ENCODE measurements at places on chromosomes 16 and 17.

DNA sequence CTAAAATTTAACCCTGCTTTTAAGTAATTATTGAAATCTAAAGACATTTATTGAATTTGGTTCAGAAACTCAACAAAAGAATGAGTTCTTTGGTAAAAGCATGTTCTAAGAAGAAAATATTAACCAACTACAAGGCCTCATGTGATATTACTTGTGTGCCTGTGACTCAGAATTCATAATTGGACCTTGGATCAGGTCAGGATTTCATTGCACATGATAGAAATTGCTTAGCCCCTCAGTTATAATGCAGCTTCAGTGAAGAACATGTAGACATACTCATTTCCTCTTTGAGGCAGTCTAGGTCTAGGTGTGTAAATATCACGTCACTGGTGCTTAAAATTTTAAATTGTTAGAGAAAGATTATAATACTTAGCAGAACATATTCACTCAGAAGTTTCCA, 410.0 kb upstream of the SOX9 start:
- DNase-seq = no peak

GRCh38 chr16:15993946-15994665, 44.7 kb downstream of the ABCC1 start:
- no peak for DNase-seq

DNA sequence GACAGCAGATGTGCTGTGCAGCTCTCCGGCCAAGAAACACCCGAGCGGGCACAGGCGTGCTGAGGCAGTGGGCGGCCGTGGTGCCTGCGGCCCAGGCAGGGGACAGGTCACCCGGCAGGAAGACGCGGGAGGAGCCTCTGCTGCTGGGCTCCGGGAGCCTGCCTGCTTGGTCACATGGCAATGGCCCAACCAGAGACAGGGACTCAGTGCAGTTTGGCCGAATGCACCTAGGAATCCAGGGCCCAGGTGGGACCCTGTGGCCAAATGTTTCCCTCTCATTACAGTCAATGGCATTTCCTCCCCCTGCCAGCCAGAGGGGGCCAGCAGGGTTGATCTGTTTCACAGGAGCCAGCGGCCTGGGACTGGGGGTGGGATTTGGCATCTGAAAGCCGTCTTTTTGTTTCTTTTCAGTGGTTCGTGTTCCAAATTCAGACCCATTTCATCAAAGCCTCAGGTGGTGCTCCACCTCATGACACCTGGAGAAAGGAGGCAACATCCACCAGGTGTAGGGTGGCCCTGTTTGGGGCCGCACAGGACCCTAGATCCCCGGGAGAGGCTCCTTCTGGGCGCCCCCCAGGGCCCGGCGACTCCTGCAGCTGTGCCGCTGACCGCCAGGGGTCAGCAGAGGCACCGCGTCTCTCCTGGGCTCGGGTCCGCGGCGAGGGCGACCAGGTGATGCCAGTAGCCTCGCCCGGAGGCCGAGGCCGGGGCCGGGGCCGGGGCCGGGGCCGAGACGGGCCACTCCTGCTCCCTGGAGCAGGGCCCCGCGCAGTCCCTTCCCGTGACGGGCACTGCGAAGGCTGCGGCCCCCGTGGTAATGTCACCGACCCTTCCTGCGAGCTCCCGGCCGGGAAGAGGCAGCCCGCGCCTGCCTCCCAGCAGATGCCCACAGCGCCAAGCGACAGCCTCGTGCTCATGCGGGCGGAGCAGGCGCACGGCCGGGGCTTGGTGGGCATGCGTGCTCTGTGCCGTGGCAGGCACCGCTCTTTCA, 118.5 kb downstream of the C16orf78 start:
- peak; percentile 27 for DNase-seq

GRCh38 chr17:56475116-56475515, 118.4 kb upstream of the NOG start:
- no peak for DNase-seq

DNA sequence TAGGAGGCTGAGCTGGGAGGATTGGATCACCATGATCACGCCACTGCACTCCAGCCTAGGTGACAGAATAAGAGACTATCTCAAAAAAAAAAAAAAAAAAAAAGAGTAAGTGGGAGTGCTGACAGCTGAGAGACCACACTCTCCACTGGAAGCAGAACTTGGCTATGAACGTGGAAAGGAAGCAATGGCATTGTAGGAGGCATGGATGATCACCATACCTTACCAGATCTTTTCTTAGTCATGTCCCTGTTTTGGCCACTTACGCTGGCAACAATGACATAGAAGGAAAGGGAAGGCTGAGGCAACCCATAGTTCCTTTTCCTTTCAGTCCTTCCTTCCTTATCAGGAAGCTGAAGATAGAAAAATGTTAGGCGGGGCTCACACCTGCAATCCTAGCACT, 3.7 kb upstream of the ATP1B2 start:
- DNase-seq = no peak

- no peak for DNase-seq
These were observed 18.4 kb downstream of the NAGPA start for GRCh38 chr16:5015351-5015750.

GRCh38 chr17:72338847-72339790, 218.3 kb downstream of the SOX9 start:
- DNase-seq = no peak

DNA sequence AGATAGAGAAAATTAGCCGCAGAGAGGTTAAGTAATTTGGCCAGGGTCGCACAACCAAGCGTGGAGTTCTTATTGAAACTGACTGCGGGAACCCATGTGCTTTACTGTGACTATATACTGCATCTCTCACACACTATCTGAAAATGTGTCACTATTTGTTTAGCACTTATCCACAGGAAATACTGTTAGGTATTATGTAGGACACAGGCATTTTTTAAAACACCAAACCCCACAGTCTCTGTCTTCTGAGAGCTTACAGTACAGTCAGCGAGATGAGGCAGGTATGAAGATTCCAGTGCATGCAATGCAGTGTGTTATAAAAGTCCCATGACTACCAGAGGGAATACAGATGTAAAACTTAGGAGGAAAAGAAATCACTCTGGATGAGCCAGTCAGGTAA, 11.3 kb downstream of the RBL2 start:
- DNase-seq = no peak

DNA sequence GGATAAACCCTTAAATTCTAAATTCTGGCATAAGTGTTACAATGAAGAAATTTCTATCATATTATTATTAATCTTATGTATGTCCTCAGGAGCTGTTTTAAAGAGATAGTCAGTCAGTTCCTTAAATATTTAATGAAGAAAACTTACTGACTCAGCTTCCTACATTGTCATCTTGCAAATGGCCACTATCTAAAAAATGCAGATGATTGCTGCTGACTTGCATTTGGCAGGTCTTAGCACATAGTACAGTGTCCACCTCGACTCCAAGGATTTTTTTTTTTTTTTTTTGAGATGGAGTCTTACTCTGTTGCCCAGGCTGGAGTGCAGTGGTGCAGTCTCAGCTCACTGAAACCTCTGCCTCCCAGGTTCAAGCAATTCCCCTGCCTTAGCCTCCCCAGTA, 55.1 kb upstream of the CORO6 start:
- DNase-seq = no peak

DNA sequence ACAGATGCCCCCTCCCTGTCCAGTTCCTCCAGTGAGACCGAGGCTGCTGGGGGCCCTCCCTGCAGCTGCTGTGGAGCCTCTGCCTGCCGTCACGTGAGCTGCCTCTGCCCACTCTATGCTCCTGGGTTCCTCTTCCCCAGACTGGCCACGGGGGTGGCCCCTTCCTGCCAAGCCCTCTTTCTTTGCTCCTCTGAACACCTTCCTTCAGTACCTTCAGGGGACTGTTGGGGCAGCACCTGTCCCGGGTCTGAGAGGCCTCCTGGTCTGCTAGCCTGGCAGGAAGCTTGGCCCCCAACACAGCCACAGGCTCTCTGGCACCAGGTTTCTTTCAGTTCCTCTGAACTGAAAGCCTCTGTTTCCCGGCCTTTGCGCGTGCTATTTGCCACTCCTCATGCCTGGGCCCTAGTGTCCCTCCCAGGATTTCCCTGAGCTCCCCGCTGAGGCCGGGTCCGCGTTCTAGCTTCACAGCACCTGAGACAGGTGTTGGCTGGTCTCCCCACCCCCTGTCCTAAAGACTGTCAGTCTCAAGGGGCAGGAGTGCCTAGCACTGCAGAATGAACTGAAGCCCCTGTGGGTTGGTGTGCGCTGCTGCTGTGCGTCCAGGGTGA, 6.6 kb upstream of the ATP6V0C start:
- no peak for DNase-seq

- no peak for DNase-seq
These were observed 317.6 kb downstream of the SEC14L1 start for GRCh38 chr17:77458202-77459017.

GRCh38 chr17:76076765-76077583, 2.0 kb upstream of the ZACN start:
- no peak for DNase-seq

DNA sequence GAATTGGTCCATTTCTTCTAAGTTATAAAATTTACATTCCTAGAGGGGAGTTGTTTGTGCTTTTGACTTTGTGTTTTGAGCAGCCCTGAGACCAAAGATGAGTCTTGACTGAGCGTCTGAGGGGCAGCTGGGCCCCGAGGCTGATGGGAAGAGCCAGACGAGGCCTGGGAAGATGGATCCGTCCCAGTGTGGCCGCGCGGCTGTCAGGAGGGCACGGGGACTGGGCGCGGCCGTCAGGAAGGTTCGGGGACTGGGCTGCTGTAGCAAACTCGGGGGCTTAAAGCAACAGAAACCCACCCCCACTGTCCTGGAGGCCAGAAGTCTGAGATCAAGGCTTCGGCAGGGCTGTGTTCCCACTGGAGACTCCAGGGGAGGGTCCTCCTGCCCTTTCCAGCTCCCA, 38.2 kb upstream of the GNG13 start:
- no peak for DNase-seq

- no peak for DNase-seq
These were observed 74.1 kb upstream of the TBX2 start for GRCh38 chr17:61325382-61326073.

DNA sequence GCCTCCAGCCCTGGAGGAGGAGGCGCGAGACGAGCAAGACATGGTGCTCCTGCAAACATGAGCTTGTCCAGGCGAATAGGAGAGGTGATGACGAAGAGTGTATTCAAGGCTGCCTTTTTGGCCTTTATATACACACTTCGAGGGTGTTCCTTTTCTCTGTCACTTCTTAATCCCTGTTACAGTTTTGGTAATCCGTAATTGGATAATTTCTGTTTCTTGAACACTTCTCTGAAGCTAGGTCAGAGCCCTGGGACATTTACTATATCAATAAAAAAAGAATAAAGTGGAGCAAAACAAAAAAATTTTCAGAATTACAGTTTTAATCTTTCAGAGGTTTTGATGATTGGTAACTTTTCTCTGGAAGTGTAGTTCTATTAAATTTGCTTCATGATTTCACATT, at the start of gene KRT24:
Gene KRT24, minus strand, starts transcription at position 101 of the 400 bp plus-strand sequence. Its CDS starts 59 bp downstream, at position 42.
- DNase-seq = no peak

- no peak for DNase-seq
These were observed 101.0 kb upstream of the SHISA6 start for GRCh38 chr17:11140043-11140442.

GRCh38 chr17:82170412-82170961, 42.2 kb downstream of the CCDC57 start:
- no peak for DNase-seq

DNA sequence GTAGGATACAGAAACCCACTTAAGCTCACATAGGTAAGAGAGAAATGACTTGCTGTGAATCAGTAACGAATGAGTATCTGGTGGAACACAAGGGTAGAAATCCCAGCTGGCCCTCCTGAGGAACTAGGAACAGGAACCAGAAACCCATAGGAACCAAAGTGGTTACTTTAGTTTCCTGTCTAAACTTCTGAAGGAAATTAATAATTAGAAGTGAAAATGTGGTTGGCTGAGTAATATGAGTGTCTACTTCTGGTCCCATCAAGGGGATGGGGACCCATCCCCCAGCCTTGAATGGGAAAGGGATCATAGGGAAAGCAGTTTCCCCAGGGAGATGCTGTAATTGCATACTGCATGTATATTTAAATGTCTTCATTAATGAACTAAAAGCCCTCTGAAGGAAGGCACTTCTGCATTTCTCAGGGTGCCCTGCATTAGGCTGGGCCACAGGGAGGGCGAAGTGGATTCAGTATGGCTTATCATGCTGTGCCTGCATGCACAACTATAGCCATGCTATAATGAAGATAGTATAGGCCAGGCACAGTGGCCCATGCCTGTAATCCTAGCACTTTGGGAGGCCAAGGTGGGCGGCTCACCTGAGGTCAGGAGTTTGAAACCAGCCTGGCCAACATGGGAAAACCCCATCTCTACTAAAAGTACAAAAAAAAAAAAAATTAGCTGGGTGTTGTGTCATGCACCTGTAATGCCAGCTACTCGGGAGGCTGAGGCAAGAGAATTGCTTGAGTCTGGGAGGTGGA, 45.6 kb downstream of the CYB5B start:
- DNase-seq = no peak

DNA sequence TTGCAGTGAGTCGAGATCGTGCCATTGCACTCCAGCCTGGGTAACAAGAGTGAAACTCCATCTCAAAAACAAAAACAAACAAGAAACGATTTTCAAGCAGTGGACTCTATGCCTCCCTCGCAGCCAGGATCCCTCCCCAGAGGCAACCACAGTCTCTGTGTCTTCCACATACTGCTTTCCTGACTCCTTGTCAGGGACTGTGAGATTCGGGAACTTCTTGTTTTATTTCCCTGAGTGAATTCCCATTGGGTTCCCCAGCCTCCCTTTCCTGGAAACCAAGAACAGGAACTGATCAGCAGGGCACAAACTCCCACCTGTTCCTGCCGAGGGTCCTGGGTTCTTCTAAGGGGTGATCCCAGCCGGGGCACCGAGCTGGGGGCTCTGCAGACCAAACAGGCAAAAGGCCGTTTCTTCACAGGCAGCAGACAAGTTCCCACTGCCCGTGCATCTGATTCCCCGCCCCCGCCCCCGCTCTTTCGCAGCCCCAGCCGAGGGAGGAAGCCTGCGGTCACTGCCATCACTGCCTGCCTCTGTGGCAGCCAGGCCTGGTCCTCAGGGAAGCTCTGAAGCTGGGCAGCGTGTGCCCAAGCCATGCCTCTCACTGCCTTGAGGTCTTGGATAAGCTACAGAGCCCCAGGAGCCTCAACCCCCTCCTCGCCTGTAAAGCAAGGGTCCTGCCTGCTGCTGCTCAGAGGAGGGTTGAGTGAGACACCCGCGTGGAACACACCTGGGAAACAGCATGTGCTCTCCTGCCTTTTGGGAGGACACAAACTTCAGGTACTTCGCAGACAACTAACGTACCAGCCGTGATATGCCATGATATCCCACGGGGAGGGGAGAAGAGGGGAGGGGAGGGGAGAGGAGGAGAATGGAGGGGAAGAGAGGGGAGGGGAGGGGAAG, 5.5 kb upstream of the PIEZO1 start:
- no peak for DNase-seq

- peak; percentile 6 for DNase-seq
These were observed 84.9 kb downstream of the HS3ST2 start for GRCh38 chr16:22898874-22899348.

DNA sequence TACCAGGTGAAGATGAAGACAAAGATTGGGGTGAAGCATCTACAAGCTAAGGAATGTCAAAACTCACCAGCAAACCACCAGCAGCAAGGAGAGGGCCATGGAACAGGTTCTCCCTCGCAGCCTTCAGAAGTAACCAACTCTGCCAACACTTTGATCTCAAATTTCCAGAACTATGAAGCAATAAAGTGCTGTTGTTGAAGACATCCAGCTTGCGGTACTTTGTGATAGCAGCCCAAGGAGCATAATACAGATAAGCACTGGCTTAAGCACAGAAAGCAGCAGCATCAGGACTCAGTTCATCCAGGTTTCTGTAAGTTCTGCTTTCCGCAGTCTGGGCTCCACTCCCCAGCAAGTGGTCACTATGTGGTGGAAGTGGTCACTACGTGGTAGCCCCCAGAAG, 16.0 kb upstream of the CDRT4 start:
- DNase-seq = no peak

- no peak for DNase-seq
These were observed 1849.3 kb downstream of the TP53TG3F start for GRCh38 chr16:35308674-35309073.

Data from NCI-H526 treated with DMSO at 0.1 percent for 48 hours (cell line).